ENCODE measurements at places on chromosomes 6 and 20. TPM values are rescaled to one million over a fixed set of nuclear protein-coding genes. Genes with fewer than 3 reads are reported as not detected.
A peak's percentile ranks its signal among the peaks of the same experiment; 100 is the strongest.

GRCh38 chr20:21147593-21147992, 21.7 kb downstream of the KIZ start:
- no peak overlapping the region for H3K4me3 ChIP-seq
- H3K4me1 ChIP-seq = no peaks in the 10 kb centered on the region
- no peaks in the 10 kb centered on the region for H3K27me3 ChIP-seq
- DNase-seq = no peak

Gene ARMC2
- total RNA-seq = 8.1 TPM

DNA sequence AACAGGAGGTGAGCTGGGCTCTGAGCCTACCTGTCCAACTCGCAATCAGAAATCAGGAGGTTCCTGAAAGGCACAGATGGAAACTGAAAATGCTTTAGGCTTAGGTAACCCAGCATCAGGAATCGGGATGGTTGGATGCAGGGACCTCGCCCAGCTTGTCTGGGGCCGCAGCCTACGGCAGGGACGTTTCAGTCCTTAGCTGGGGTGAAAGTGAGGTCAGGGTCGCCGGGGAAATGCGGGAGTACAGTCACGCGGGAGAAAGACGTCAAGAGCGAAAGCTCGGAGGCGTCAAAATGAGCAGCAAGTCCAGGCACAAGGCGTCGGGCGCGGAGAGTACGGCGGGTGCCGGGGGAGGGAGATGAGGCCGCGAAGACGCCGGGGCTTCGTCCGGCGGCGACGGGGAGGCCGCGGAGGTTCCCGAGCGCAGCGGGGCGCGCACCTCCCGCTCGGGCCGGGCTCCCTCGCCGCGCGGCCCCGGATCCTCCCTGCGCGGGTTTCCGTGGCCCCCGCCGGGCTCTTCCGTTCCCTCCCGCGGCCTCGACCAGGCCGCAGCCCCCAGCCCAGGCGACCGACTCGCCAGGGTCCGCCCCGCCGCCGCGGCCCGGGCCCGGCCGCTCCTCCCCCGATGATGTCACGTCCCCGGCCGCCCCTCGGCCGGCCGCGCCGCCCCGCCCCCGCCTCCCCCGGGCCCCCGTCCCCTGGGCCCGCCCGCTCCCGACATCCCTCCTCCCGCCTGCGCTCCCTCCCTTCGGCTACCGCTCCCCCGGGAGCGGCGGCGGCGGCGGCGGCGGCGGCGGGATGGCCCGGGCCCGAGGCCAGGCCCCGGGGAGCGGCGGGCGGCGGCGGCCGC, at the start of gene EBF4:
EBF4 (plus strand) TSS at position 745 of the 850 bp plus-strand sequence. CDS start 866 bp downstream, outside the sequence.
- no peak for DNase-seq
- no peaks in the 10 kb centered on the region for H3K4me1 ChIP-seq
- peaks cover 8% of the 10 kb centered on the region for H3K27me3 ChIP-seq
- peak within 1 kb of the TSS; percentile 49 for H3K4me3 ChIP-seq
- H3K27ac ChIP-seq = no peak within 1 kb of the TSS

Gene SMLR1
- total RNA-seq = not detected

DNA sequence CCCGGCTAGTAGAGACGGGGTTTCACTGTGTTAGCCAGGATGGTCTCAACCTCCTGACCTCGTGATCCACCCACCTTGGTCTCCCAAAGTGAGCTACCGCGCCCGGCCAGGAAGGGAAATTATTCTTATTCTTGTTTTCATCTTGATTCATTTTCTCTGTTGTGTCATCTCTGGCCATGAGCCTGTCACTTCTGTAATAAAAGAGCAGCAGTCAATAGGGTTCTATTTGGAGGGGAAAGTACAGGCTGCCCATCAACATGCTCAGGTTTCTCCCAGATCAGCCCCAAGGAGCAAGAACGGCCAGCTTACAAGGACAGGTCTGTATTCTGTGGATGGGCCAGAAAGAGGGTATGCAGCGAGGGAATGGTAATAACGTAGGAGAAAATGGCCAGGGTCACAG, 345.0 kb downstream of the PREX1 start:
- no peak for DNase-seq
- H3K27me3 ChIP-seq = no peaks in the 10 kb centered on the region
- H3K27ac ChIP-seq = no peak overlapping the region
- H3K4me1 ChIP-seq = no peaks in the 10 kb centered on the region
- H3K36me3 ChIP-seq = no peaks in the 10 kb centered on the region

GRCh38 chr6:30135757-30136156, at the start of gene TRIM40:
Gene TRIM40 (plus strand): TSS chr6:30136140. CDS start chr6:30137037, 897 bp downstream.
- H3K27me3 ChIP-seq = no peaks in the 10 kb centered on the region
- H3K4me3 ChIP-seq = no peak within 1 kb of the TSS
- DNase-seq = no peak
- H3K36me3 ChIP-seq = no peaks in the 10 kb centered on the region
- no peaks in the 10 kb centered on the region for H3K4me1 ChIP-seq
- H3K27ac ChIP-seq = no peak within 1 kb of the TSS

Gene HLA-DMB
- 9.8 TPM for total RNA-seq

Gene EMILIN3
- total RNA-seq = not detected

DNA sequence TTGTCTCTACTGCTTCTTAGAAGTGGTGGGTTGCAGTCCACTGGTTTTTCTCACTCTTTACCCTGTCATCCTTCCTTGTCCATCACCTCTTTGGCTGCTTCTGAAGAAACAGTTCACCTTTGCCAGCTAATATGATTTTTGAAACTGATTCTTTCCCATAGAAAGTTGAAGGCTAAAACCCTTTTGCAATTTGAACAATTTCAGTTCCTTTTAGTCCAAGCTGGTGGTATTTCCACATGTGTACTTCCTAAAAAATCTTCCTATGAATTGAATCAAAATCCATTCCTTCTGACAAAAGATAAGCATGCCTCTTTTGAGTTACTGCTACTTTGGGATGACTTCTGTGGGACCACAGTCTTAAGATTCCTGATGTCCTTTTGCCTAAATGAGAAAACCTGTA, 210.0 kb upstream of the MAN1A1 start:
- H3K27me3 ChIP-seq = no peaks in the 10 kb centered on the region
- no peak overlapping the region for H3K4me3 ChIP-seq
- no peak overlapping the region for H3K27ac ChIP-seq
- no peaks in the 10 kb centered on the region for H3K4me1 ChIP-seq

GRCh38 chr6:149160943-149161342, 156.6 kb upstream of the TAB2 start:
- no peaks in the 10 kb centered on the region for H3K4me1 ChIP-seq
- H3K36me3 ChIP-seq = no peaks in the 10 kb centered on the region
- DNase-seq = no peak
- no peaks in the 10 kb centered on the region for H3K27me3 ChIP-seq
- H3K27ac ChIP-seq = no peak overlapping the region

DNA sequence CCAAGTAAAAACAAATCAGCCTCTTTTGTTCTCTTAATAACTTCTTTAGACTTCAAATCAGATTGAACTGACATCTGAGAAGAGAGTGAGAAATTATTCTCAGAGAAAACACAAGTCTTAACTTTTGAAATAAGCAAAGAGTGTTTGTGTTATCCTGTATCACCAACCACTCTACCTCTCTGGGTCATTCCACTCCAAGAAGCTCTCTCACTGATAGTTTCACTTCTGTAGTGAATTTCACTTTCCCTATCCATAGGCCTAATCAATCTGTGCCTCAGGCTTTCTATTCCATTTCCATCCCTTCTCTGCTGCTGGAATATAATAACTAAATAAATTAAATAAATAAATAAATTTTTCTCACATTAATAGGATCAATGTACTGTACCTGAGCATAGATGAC, 235.0 kb downstream of the HTR1B start:
- H3K36me3 ChIP-seq = no peaks in the 10 kb centered on the region
- H3K4me1 ChIP-seq = no peaks in the 10 kb centered on the region
- no peak overlapping the region for H3K4me3 ChIP-seq
- no peak for DNase-seq

Gene HCRTR2
- total RNA-seq = not detected

DNA sequence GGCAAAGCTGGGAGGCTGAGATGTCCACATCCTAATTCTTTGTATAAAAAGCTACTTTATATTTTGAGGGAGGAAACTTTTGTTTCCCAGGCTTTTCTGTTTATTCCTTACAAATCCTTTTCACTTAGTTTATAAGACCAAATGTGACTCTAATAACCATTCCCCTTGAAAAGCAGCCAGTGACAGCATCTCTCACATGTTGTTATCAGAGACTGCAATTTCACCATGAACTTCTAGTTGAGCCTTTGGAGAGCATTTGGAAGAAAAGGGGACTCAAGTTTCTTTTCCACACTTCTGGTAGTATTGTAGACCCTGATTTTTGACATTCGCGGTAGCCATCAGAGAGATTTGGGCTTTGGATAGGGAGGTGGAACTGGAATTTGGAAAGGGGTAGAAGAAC, 215.8 kb downstream of the RNF144B start:
- H3K4me3 ChIP-seq = no peak overlapping the region
- H3K36me3 ChIP-seq = no peaks in the 10 kb centered on the region
- no peak overlapping the region for H3K27ac ChIP-seq
- no peaks in the 10 kb centered on the region for H3K4me1 ChIP-seq
- DNase-seq = no peak

Gene ADGRF4
- not detected for total RNA-seq

Gene CST4
- total RNA-seq = not detected

- peak overlapping the region; percentile 32 for H3K4me3 ChIP-seq
- H3K27ac ChIP-seq = no peak overlapping the region
- peaks cover 45% of the 10 kb centered on the region for H3K27me3 ChIP-seq
- no peak for DNase-seq
- H3K36me3 ChIP-seq = no peaks in the 10 kb centered on the region
Observed at GRCh38 chr20:21398109-21399004, 1.0 kb upstream of the NKX2-4 start.

DNA sequence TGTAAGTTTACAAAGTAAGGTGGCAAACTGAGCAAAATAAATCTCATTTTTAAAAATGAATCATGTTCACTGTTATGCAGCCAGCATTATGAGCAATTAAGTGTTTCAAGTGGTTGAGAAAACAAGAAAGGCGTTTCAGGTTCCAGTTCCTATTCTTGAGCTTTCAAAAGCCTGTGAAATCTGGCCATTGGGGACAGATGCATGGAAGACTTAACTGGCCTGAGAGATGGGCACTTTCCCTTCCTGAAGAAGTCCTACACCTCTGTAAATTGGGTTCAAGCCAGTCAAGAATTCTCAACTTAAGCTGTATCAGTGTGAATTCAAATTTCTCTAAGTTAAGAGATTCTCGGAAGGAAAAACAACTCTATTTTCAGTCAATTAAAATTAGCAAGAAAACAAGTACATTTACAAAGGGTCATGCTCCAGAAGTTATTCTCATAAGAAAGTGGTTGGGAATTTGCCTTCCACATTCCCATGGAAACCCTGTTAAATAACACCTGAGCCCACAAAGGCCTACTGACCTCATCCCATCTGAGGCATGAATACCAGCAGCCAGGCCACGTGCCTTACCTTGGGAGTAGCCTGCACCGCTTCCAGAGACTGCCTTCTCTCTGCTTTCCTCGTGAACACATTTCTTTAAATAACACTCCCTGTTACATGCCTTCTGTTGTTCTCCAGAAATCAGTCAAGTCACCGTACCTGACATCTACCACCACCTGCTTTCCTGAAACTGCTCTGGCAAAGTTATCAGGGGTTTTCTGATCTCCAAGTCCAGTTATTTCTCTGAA, 19.4 kb downstream of the MAP3K5 start:
- no peak overlapping the region for H3K27ac ChIP-seq
- no peak overlapping the region for H3K4me3 ChIP-seq
- no peak for DNase-seq
- no peaks in the 10 kb centered on the region for H3K27me3 ChIP-seq
- peaks cover 24% of the 10 kb centered on the region for H3K4me1 ChIP-seq

DNA sequence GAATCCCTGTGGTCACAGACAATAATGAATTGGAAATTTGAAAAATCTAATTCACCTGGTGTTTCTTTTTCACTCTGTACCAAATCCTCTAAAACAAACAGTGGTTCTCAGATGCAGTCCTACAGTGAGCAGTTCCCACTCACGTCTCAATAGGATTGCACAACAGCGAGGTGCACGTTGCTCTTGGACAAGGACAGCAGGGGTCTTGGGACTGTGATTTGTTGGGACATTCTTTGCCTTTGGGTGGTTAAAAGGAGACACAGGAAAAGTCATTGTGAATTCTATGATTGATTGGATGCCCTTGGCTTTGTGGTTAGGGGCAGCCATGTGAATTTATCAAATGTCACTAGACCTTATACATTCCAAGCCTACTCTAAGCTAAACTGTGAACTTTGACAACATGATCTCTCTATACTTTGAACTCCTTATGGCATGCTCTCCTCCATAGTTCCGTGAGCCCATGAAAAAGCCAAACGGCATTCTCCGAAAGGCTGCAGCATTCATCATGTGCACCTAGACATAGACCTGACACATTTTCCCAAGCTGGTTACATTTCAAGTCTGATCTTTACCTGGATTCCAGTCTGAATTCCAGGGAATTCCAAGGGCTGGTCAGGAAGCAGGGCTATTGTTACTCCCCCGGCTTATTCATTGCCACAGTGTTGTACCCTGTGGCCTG, 647 bp downstream of the UNC93A start:
- no peak overlapping the region for H3K27ac ChIP-seq
- no peaks in the 10 kb centered on the region for H3K4me1 ChIP-seq
- no peak overlapping the region for H3K4me3 ChIP-seq
- DNase-seq = no peak
- no peaks in the 10 kb centered on the region for H3K36me3 ChIP-seq

DNA sequence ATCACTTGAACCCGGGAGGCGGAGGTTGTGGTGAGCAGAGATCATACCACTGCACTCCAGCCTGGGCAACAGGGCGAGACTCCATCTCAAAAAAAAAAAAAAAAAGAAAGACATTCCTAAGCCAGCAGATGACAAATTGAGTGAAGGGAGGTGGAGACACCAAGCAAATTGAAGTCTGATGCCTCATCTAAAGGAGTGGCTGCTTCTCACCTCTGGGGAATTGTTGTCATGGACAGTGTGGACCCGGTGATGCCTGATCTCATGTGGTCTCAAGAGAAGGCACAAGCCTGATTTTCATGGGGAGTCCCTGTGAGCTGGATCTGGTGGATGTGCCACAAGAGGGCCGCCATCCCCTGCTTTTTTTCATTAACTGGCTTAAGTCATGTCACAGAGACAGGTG, 272.0 kb downstream of the ZNF217 start:
- H3K4me3 ChIP-seq = no peak overlapping the region
- peaks cover 15% of the 10 kb centered on the region for H3K4me1 ChIP-seq
- H3K27me3 ChIP-seq = no peaks in the 10 kb centered on the region
- DNase-seq = no peak
- H3K27ac ChIP-seq = no peak overlapping the region

- no peaks in the 10 kb centered on the region for H3K4me1 ChIP-seq
- DNase-seq = no peak
- no peak overlapping the region for H3K4me3 ChIP-seq
- no peaks in the 10 kb centered on the region for H3K36me3 ChIP-seq
- H3K27me3 ChIP-seq = no peaks in the 10 kb centered on the region
Observed at GRCh38 chr6:168081858-168082546, 3.0 kb upstream of the FRMD1 start.

Gene LY6G6C
- total RNA-seq = not detected

Gene TNF
- total RNA-seq = 21.9 TPM

Gene SRMS
- total RNA-seq = not detected

Gene CPXM1
- 0.90 TPM for total RNA-seq

- no peaks in the 10 kb centered on the region for H3K27me3 ChIP-seq
- DNase-seq = no peak
- H3K4me3 ChIP-seq = no peak overlapping the region
- H3K36me3 ChIP-seq = no peaks in the 10 kb centered on the region
Observed at GRCh38 chr6:138963119-138963518, 24.9 kb downstream of the REPS1 start.

Gene PKIB
- total RNA-seq = 0.47 TPM
